ENCODE measurements at places on chromosomes 12 and 14. TPM values are rescaled to one million over a fixed set of nuclear protein-coding genes. Genes with fewer than 3 reads are reported as not detected.

- no peak for DNase-seq
These were observed 20.2 kb upstream of the KRT8 start for GRCh38 chr12:52924764-52925716.

The CLMN gene
- 8.9 TPM for total RNA-seq

- DNase-seq = no peak
These were observed 276.9 kb upstream of the PRKD1 start for GRCh38 chr14:30204431-30204980.

GRCh38 chr12:80493466-80493865 is 49.4 kb downstream of the PTPRQ start:
- no peak for DNase-seq

The OTOGL gene
- 0.27 TPM for total RNA-seq

GRCh38 chr12:16949371-16949770 is 343.4 kb upstream of the LMO3 start:
- DNase-seq = no peak

DNA sequence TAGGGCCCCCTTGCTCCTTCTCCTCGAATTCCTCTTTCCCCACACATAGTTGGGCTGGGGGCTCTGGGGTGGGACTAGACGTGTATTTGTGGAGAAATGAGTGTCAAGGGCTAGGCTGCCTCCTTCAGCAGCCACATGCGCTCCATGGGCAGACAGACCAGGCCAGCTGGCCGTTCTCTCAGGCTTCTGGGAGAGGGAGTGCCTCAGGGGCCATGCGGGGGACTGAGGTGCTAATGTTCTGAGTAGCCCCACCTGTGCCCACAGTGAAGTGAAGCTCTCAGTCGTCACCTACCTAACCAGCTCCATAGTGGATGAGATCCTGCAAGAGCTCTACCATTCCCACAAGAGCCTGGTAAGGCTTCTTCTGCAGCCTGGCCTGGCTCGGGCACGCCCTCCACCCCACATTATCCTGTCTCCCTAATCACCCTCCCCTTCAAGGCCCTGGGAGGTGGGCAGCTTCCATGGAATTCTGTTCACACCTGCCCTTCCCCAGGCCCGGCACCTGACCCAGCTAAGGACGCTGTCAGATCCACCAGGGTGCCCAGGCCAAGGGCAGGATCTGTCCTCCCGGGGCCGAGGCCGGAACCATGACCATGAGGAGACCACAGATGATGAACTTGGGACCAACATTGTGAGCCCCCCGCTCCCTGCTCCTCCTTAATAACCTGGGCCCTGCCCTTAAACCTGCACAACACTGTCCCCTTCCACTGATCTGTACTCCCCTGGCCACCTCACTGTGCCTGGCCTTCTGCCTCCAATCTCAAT is 9.0 kb upstream of the CPNE6 start:
- no peak for DNase-seq

The OASL gene
- total RNA-seq = 0.55 TPM

The NOVA1 gene
- total RNA-seq = 1.9 TPM

DNA sequence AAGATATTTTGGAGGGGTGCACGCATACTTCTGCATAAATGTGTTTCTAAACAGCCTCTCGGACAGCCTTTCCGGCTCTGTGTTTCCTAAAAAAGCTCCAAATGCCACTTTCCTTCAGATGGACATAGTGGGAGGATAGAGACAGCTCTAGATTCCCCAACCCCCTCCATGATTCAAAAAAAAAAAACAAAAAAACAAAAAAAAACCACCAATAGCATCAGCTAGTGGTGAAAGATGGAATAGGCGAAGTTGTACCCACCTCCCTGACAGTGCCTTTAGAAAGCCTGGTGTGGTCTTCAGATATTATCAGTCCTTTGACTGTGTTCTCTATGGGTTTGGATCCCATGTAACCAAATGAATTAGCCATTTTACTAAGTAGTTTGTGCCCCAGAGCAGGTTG is 94.1 kb downstream of the PHETA1 start:
- no peak for DNase-seq

- no peak for DNase-seq
These were observed 62.0 kb upstream of the EEA1 start for GRCh38 chr12:92991134-92991533.

The FAM186B gene
- total RNA-seq = 0.47 TPM

DNA sequence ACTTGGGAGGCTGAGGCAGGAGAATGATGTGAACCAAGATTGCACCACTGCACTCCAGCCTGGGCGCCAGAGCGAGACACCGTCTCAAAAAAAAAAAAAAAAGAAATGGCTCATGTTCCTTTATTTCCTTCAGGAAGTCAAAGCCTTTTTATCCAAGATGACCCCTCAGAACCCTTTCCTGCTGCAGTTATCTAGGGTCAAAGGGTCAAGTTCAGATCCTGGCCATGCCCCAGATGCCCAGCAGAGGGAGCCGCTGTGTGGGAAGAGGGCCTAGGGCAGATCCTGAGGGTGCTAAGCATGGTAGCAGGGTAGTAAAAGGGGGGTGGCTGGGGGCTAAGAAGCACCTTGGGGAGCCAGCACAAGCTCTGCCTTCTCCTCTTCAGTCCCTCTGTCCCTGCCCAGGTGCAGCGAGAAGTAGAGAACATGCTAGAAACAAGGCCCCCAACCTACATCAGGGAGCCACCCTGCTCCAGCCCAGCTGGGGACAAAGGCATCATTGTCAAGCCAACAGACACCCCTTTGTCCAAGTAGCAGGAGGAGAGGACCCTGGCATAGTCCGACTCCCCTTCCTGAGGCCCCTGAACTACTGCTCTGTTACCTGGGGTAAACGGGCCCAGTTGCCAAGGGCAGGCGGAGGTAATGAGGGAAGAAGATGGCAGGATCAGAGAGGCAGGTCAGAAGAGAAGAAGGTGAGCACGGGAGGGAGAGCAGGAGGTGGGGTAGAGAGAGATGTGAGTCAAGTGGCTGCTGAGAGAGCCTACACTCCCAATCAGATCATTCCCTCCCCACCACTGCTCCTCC is 6.5 kb downstream of the NFE2 start:
- peak; percentile 55 for DNase-seq

The ELK3 gene
- total RNA-seq = 21.1 TPM

The WNT1 gene
- total RNA-seq = not detected

DNA sequence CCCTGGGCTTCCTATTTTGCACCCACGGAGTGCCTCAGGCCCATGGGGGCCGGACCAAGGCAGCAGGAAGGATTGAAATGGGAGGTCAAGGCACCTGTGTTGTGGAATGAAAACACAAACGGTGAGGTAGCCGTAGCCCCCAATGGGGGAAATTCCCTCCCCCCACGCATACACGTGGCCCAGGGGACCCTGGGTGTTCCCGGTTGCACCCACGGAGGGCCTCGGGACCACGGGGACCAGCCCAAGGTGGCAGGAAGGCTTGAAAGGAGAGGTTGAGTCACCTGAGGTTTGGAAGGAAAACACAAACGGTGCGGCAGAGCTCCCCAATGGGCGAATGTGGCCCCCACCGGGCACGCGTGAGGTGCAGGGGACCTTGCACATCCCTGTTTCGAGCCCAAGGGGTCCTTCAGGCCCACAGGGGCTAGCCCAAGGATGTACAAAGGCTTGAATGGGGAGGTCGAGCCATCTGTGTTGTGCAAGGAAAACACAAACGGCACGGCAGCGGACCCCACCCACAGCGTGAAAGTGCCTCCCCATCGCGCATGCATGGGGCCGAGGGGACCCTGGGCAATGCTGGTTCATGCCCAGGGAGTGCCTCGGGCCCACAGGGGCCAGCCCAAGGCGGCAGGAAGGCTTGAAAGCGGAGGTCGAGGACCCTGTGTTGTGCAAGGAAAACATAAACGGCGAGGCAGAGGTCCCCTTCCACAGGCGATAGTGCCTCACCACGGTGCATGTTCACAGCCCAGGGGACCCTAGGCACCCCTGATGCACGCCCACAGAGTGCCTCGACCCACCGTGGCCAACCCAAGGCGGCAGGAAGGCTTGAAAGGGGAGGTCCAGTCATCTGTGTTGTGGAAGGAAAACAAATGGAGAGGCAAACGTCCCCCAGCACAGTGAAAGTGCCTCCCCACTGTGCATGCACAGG is 376.7 kb downstream of the ALG10 start:
- peak; percentile 11 for DNase-seq

DNA sequence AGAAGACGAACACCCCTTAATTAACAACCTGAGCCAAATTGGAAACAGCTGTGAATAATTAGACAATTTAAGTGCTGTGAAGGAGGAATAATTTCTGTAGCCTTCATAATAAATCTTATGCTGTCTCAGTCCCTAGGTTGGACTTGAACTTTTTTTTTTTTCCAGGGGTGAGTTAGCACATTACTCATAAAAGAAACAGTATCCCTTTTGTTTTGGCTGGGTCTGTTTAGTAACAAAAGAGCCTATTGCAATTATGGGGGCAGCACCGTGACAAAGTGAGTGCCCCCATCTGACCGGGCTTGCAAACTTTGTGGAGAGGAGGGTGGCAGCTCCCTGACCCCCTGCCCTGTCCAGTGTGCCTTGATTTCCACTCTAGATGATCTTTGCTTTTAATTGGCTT is 167.4 kb downstream of the DICER1 start:
- DNase-seq = no peak

- no peak for DNase-seq
These were observed 3.5 kb upstream of the LPAR5 start for GRCh38 chr12:6639151-6639801.

GRCh38 chr12:4307593-4308333 is 13.2 kb upstream of the TIGAR start:
- DNase-seq = peak; percentile 65

The GPR162 gene
- 5.3 TPM for total RNA-seq

- no peak for DNase-seq
These were observed 19.4 kb upstream of the FIGNL2 start for GRCh38 chr12:51867796-51868428.

All from left ventricle myocardium superior (tissue), 1 donor.